GM12864 (cell line): ENCODE measurements at places on chromosomes 5 and 9.

- no peak for DNase-seq
Measured at GRCh38 chr5:9233712-9234111, 312.2 kb downstream of the SEMA5A start.

DNA sequence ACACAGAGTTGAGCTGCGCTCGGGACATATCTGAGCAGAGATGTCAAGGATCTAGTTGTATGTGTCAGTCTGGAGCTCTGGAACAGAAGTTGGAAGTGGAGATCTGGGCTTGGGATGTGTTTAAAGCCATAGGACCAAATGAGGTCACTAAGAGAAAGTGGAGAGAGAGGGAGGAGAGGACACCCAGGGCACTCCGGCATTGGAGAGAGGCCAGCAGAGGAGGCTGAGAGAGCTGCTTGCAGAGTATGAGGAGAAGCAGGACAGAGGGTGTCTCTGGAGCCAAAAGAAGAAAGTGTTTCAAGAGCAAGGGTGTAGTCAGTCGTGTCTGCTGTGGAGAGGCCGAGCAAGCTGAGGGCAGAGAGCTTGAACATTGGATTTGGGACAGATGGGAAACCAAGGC lies 34.7 kb downstream of the ARHGEF37 start:
- no peak for DNase-seq

DNA sequence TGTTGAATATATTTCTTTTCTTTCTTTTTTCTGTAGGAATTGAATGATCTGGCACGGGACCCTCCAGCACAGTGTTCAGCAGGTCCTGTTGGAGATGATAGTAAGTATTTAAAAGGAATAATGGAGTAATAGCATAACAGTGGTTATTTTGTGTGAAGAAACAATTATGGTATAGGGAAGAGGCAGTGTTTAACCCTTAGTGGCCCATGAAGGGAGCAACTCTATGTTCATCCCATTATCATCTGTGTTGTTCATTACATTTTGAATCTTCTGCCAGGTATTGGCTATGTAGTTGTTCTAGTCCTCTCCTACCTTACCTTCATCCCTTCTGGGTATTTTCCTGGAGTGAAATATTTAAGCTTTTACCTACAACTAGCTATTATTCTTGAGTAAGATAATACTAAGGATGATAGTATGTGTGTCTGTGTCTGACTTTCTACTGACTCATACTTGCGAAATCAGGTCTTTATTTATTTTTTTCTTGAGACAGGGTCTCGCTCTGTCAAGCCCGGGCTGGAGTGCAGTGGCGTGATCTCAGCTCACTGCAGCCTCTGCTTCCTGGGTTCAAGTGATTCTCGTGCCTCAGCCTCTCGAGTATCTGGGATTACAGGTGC lies 39.3 kb downstream of the UBE2D2 start:
- no peak for DNase-seq

DNA sequence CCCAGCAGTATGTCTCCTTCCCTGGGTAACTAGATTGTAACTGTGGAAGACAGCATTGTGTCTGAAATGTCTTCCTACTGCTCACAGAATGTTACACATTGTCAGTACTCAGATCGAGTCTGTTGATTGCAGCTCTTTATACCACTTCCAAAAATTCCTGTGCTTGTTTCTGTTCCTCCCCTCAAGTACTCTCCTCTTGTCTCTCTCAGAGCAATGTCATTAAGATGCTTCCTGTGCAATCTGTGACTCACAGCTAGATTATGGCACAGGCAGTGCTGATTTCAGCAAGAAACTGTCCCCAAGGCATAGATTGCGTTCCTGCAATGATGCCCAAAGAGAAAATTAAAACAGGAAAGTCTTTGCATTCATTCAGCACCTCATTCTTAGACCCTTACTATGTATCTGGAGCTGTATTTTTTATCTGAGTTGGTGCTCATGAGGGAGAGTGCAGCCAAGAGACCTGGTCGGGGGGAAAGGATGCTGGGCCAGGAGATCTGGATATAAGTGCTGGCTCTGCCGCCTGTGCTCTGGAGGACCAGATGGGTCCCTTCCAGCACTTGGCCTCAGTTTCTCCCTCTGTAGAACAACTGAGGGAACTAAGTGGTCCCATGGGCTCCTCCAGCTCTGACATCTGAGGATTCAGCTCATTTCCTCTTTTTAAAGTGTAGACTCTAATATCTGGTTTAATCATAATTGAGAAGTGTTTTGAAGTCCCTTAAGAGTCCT lies 40.8 kb upstream of the GNPDA1 start:
- no peak for DNase-seq

DNA sequence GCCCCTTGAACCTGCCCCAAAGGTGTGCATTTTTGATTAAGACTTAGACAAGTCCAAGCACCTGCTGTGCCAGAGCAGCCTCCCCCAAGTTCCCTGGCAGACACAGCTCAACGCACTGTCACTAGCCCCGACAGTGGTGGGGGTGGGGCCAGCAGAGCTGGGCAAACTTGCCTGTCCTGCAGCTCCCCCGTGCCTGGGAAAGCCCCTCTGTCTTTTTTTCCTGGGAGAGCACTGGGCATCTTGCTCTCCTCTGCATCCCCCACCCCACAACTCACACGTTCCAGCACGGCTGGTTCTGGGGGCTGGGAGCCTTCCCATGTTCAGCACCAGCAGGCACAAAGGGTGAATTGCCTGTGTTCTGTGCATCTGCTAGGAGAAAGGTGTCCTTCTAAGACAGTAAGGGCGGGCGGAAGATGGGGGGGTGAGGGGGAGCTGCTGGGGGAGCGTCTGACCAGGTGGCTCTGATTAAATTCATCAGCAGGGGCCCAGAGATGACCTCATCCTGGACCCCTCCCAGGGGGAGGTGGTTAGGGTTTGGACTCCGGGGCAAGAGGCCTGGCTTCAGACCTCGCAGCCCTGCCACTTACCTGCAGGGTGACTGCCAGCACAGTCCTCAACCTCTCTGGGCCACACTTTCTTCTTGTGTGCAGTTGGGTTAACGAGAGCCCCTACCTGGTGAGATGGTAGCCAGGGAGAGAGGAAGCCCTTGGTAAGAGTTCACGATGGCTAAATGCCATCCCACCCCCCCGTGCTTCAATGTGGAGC lies 23.5 kb downstream of the HMCN2 start:
- no peak for DNase-seq

DNA sequence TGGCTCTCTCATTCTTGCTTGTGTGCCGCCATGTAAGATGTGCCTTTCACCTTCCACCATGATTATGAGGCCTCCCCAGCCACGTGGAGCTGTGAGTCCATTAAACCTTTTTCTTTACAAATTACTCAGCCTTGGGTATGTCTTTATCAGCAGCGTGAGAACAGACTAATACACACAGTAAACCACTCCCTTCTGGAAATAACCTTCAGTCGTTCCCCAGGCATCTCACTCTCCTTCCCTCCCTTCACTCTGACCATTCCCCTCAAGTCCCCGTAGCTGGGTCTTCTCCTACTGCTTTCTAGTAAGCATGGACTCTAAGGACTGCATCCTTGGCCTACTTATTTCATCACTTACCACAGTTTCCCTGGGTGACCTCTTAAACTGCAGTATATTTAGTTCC lies 493.9 kb downstream of the CCDC171 start:
- no peak for DNase-seq

DNA sequence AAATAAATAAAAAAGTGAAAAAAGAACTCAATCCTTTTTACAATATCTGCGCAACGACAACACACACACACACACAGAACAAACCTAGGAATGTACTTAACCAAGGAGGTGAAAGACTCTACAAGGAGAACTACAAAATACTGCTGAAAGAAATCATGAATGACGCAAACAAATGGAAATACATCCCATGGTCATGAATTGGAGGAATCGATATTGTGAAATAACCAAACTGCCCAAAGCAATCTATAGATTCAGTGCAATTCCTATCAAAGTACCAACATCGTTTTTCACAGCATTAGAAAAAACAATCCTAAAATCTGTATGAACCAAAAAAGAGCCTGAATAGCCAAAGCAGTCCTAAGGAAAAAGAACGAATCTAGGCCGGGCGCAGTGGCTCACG lies 29.9 kb upstream of the NRARP start:
- no peak for DNase-seq

DNA sequence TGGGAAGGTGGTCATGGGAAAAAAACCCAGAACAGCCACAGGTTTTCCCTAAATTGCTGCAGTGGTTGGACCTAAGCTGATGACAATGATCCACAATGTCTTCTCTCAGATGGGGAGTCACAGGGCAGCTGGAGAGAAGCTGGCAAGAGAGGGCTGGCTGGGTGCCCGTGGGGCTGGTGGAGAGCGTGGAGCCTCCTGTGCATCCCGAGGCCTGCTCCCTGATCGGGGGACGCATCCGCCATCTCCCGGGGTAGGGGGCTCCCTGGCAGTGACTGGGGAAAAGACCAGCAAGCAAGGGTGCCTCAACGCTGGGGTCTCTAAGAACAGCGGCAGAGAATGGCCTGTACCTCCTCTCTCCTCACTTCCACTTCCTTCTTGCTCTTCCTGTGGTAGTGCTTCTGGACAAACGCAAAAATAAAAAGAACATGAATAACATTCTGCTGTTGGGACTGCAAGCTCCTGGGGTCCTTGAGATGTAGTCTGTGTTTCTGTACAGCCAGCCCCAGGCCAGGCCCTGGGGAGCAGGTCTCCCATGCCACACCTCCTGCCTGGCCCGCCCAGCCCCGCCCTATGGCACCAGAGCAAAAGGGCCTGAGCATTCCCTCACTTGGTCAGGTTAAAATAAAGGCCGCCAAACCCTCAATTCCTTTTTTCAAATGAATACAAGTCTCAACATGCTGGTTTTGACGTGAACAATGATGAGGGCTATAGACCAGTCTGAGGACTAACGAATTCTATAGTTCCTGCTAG lies 7.0 kb upstream of the MRNIP start:
- DNase-seq: no peak

DNA sequence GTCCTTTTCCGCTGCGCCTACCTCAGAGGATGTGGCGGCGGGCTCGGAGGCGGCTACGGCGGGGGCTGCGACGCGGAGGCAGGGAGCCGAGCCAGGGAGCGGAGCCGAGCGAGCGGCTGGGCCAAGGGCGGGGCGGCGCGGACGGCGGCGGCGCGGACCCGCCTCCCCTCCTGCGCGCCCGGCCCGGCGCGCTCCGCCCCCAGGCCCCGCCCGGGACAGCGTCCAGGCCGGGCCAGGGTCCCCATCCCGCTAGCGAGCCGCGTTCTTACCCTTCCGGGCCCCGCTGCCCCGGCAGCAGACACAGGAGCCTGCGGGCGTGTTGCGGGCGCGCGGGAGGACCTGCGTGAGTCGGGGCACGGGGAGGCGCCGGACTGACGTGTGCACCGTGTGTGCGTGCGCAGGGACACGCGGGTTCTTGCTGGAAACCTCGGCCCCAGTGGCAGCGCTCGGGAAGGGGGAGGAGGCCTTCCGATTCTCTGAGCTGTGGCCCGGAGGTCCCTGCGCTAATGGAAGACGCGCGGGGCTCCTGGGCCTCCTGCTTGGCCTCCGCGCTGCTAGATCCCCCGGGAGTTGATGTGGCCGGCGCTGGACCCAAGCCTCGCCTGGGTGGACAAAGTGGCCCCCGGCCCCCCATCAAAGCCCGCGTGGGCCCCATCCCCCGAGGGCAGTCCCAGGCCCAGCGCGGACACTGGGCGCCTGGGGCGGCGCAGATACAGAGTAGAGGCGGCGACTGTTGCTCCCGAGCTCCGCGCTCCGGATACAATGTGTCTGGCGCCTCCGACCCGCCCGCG lies at the start of gene VDAC1:
Gene VDAC1, minus strand, starts transcription at position 350 of the 791 bp plus-strand sequence. CDS start 11,963 bp downstream, outside the sequence.
- DNase-seq: peak; percentile 54

DNA sequence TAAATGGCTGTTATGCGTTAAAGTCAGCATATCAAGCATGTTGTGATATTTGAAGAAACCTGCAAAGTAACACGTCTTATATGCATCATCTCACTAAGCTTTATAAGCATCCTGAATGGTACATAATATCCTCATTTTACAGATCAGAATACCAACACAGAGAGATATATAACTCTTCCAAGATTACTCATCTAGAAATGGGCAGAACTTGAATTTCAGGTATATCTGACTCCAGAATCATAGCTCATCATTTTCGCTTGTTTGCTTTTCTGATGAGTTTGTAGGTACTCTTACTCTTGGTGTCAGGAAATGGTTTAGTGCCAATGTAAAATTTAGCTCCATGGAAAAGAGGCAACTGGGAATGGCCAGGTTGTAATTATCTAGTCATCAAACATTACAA lies 232.3 kb upstream of the ANKH start:
- no peak for DNase-seq

GRCh38 chr9:124506931-124507879 lies at the start of gene NR5A1:
NR5A1 (minus strand) TSS chr9:124507399; CDS start chr9:124503395, 4,004 bp downstream.
- no peak for DNase-seq

- no peak for DNase-seq
Measured at GRCh38 chr5:142512043-142513042, 173.5 kb downstream of the FGF1 start.
